ENCODE measurements at places on chromosomes 3 and 15.
A peak's percentile ranks its signal among the peaks of the same experiment; 100 is the strongest.

DNA sequence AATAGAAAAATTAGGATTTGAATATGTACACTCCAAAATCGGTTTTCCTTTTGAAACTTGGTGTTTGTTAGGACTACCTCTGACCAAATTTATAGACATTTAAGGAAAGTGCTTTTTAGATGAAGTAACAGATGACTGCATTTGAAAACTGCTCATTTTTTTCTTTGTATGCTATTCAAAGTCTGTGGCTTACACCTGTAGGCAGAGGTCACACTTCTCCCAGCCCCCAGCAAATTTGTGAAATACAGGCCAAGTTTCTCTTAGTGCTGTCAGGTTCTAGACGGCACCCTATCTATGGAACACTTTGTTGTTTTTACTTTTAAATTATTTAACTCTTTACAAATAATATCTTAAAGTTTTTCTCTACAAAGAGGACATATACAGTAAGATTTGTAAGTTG, 100.8 kb upstream of the C15orf61 start:
- DNase-seq: no peak

GRCh38 chr3:78588906-78589621, 1178.7 kb downstream of the ROBO1 start:
- no peak for DNase-seq

- DNase-seq: no peak
These were observed 111.9 kb downstream of the RAP2B start for GRCh38 chr3:153273767-153274435.

GRCh38 chr3:11199902-11200845, 45.9 kb downstream of the HRH1 start:
- DNase-seq: no peak

DNA sequence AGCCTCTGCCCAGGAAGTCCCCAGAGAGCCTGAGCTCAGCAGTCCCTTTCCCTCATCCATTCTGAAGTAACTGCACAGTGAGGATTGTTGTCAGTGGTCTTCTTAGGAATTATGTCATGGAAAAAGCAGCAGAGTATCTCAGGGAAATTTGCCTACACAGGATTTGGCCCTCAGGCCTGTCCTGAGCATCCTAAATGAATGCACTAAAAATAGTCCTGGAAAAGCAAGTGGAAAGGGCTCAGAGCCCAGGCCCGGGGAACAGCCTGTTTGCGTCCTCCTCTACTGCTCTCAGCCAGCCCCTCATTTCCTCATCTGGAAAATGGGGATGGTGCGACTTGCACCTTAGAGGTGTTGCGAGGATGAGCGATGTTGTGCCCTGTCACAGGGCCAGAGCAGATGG, 21.6 kb downstream of the LYSMD4 start:
- no peak for DNase-seq

- DNase-seq: no peak
These were observed 10.9 kb downstream of the SEMA7A start for GRCh38 chr15:74422652-74423430.

- DNase-seq: no peak
These were observed 3.1 kb upstream of the CDV3 start for GRCh38 chr3:133570139-133570936.

GRCh38 chr3:13461169-13462124, 18.7 kb upstream of the HDAC11 start:
- peak; percentile 42 for DNase-seq

DNA sequence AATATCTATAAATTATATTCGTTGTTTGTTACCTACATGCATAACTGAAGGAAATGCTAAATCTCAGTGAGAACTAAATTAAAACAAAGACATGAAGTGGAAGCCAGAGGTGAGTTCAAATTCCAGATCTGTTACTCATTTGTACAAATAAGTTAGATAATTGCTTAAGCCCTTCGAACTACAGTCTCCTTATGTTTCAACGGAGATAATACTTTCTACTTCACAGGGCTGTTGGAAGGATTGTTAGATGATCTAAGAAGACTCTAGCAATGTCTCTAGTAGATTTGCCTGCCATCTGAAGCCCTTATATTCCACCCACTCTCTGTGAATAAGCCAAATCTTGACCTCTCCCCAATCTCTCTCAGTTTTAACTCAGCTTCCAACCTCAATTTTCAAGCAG, 125.8 kb downstream of the P2RY1 start:
- no peak for DNase-seq

GRCh38 chr15:69154684-69155083, 5.8 kb upstream of the GLCE start:
- no peak for DNase-seq

- DNase-seq: no peak
These were observed 47.9 kb downstream of the ZNF710 start for GRCh38 chr15:90049030-90049429.

DNA sequence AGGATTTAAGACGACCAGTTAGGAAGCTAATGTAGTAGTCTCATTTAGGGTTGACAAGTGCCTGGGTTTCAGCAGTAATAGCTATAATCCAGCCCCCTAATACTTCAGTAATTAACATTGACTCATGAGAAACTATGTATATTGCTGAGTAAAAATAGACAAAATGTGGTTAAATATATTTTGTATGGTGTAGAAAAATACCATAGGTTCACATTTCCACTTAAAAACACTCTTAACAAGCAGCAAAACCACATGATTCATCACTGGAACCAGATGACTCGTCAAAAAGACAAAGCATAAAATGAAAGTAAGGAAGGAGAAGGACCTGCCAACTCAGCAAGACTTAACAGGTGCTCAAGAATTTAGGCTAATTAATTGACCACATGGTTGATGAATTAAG, 288.9 kb downstream of the EFHB start:
- DNase-seq: peak; percentile 13

DNA sequence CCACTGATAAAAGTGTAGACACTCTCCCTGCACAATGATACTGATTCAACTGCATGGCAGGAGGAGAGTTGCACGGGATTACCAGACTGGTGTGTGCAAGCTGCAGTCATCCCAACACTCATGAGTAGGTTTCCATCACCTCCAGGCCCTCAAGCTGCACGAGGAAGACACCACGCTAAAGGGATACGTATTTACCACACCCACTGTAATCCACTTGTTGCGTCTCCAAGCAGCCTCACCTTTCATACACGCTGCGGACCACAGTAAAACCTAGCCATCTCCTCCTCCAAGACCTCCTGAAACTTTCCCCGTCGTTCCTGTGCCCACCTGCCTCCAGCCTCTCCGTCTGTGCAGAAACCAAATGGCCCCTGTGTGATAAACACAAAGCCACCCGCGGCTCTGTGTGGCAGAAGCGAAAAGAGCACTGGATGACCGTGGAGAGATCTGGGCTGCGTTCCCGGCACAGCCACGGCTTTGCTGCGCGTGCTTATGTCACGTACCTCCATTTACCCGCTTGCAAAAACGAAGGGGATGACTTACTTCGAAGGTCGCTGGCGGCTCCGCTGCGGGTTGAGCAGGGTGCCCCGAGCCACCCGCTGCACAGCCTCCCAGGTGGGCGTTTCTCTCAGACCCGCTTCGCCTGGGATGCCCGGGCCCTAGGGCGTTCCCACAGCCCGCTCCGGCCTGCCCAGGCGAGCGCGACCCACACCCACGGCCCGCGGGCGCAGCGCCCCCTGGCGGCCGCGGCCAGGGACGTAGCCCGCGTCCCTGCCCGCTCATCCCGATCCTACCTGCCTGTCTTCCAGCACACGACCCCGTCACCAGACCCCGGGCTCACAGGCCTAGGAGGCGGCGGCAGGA, 643 bp downstream of the ABCC5 start:
- DNase-seq: no peak

DNA sequence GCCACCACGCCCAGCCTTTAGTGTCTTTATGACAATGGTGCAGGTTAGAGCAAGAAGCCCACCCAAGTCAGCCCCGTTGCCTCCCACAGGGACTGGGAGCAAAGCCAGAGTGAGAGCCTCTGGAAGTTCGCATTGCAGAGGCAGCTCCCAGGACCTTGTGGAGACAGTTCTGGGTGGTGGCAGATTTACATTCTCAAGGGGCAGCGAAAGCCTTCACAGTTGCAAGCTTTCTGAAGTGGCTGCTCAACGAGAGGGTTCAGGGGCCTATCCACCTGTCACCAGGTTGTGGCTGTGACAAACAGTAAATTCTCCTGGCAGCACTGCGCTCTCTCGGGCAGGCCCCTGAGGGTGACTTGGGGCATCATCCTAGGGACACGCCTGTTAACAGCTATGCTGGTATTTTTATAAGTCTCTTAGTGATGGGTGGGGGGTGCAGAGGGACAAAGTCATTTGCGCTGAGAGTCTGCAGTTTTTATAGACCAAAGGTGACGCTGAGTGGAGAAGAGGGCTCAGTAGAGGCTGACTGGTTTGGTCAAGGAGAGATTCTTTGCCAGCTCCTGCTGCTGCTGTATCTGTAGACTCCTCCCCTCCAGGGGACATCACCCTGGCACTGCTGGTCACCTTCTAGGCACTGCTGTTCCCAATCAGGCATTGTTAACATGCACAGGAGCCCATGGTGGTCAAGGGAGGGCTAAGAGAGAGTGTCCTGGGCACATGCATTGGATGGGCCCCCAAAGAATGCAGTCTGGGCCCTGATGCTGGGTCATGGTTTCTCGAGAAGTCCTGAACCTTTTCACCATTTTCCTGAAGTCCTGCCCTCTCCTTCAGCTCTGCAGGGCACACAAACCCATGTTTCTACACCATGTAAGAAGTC, 57.5 kb upstream of the KLF13 start:
- DNase-seq: no peak

GRCh38 chr3:189142527-189142926, 29.2 kb upstream of the TPRG1 start:
- no peak for DNase-seq

GRCh38 chr15:34651997-34652725, 68.7 kb upstream of the GOLGA8B start:
- DNase-seq: no peak

- no peak for DNase-seq
These were observed 79.0 kb downstream of the NR2E3 start for GRCh38 chr15:71889385-71889784.

DNA sequence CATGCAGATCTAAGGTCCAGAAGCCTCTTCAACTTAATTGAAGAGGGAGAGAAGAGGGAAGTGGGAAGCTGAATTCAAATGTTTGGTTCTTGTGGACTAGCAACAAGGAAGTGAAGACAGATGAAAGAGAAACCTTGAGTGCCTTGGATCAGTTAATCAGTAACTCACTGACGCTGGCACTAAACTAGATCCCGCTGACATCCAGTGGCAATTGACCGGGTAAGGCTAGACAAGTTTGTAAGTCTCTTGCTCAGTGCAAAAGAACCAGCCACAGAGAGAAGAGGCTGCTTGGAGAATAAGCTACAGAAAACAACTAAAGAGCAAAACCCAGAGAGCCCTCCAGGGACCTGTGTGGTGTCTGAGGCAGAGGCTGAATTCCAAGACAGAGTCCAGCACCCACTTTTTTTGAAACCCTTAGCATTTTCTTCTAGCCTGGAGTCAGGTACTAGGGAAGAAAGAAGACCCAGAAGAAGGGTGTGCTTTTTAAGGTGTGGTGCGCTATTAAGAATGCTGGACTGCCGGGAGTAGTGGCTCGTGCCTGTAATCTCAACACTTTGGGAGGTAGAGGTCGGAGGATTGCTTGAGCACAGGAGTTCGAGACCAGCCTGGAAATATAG, 6.9 kb downstream of the PLCH1 start:
- DNase-seq: no peak

GRCh38 chr3:102122527-102122926, 273.2 kb downstream of the NFKBIZ start:
- DNase-seq: no peak

GRCh38 chr3:23713641-23714040, 92.1 kb upstream of the UBE2E1 start:
- DNase-seq: no peak

- DNase-seq: no peak
These were observed 20.7 kb downstream of the HGD start for GRCh38 chr3:120661106-120661905.

- no peak for DNase-seq
These were observed 166.2 kb downstream of the CHDH start for GRCh38 chr3:53680028-53680427.

DNA sequence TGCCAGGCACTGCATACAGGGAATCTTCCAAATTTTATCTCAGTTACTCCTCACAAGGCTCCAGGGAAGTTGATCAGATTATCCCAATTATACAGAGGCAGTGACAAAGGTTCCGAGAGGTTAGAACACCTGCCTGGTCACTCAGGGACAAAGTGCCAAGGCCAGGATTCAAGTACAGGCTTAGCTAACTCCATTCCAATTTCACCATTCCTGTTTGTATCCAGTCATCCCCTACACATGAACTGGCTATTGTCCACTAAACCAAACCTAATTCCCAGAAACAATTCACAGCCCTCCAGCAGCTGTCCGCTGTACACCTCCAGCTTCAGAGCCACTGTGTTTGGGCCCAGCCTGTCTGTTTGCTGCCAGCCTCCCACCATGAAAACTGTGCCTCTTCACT, 16.0 kb downstream of the MUC13 start:
- DNase-seq: no peak

- no peak for DNase-seq
These were observed 241.6 kb upstream of the COL8A1 start for GRCh38 chr3:99396651-99397275.

DNA sequence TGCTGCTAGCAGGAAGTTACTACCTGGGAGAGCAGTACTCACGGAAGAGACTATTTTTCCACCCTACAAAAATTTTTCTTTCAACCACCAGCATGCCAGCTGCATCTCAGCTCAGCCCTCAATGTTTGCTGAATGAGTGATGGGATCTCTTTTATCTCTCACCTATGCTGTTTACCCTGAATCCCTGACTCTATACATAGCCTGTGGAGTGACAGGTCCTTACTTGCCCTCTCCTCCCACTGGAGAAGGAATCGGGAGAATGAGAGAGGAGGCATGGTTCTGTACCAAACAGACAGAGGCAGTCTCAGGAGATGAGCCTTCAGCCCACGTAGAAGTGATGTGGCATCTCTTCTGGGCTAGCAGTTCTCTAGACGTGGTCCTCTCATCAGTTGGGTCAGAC, 6.7 kb upstream of the DGKG start:
- DNase-seq: no peak

GRCh38 chr3:134351427-134351826, 22.8 kb downstream of the AMOTL2 start:
- DNase-seq: no peak

GRCh38 chr3:140974900-140975299, 33.3 kb downstream of the SLC25A36 start:
- no peak for DNase-seq

GRCh38 chr15:95295363-95295762, 1035.1 kb upstream of the NR2F2 start:
- DNase-seq: no peak

GRCh38 chr3:172905451-172905850, 154.9 kb downstream of the ECT2 start:
- no peak for DNase-seq

- no peak for DNase-seq
These were observed 19.5 kb upstream of the BSN start for GRCh38 chr3:49534581-49535441.
